ENCODE measurements at places on chromosomes 2 and 18.

- DNase-seq = no peak
These were observed 18.5 kb downstream of the PSTPIP2 start for GRCh38 chr18:46053368-46054095.

- DNase-seq = no peak
These were observed 86.5 kb downstream of the ZNF516 start for GRCh38 chr18:76408480-76409067.

- no peak for DNase-seq
These were observed 623.5 kb downstream of the DCC start for GRCh38 chr18:52963481-52963880.

DNA sequence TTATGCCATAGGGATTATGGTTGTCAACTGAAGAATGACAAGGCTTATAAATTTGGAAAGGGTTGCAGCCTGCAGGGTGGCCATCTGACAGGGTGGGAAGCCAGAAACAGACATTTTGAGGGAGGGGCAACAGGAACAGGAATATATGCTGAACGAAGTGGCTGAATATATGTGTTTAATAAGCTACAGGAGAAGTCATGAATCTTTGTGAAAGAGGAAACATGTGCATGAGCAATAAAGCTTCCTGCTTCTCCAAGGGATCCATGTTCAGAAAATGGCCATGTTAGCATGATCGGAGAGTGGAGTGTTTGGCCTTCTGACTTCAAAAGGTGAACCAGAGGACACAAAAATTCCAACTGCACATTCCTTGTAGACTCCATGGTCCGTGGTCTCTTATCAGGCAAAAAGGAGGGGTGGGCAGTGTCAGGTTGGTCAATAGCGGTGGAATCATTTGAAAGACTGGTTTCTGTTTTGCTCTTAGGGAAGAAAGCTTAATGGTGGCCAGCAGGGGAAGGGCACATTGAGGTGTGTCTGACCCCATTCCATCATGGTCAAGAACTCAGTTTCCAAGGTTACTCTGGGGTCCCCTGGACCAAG is 144.1 kb downstream of the SOCS6 start:
- DNase-seq = no peak

DNA sequence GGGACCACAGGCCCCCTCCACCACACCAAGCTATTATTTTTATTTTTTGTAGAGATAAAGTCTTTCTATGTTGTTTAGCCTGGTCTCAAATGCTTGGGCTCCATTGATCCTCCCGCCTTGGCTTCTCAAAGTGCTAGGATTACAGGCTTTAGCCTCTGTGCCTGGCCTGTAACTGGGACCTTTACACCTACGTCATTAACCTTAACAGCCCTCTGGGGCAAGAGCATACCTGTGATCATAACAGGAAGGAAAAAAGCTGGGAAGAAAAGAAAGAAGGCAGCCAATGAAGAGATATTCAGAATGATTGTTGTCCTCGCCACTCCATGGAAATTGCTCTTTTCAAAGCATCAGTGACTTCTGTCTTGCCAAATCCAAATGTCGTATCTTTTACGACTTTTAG is 338.2 kb downstream of the LRRTM1 start:
- no peak for DNase-seq

DNA sequence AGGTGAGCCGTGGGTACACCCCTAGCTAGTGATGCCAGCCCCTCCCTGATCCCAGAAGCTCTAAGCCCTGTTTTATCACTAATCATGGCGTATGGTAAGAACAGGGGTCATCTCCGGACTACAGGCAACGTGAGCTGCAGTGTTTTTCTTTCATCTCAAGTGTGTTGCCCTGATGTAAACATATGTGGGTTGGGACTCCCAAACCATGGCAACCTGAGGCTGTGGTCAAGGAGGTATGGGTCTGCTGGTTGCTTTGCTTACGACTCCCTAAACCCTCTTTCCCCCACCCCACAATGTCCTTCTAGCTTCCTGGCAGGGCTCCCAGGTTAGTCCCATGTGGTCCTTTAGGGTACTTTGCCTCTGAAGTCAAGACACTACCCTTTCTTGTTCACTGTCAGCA is 53.6 kb upstream of the AFF3 start:
- no peak for DNase-seq

GRCh38 chr2:46796843-46797625 is 118.6 kb downstream of the MCFD2 start:
- DNase-seq = no peak

GRCh38 chr2:30218814-30219213 is 12.5 kb upstream of the LBH start:
- DNase-seq = no peak

GRCh38 chr18:10045296-10045891 is 131.6 kb downstream of the VAPA start:
- no peak for DNase-seq

DNA sequence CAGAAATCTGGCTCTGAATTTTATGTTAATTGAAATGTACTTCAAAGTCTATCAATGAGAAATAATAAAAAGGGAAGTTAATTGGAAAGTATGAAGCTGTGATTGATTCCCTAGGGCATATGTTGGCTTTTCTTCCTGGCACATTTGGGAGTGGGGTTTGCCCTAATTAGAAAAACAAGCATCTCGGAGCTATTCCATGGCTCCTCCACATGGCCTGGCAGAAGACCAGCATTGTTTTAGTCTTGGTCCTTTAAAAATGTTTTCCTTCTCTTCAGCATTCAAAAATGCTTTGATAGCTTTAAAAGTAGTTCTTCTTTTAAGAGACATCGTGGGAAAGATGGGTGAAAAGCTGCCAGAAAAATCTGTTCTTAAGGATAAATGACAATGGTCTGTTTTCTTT is 445.5 kb upstream of the PKDCC start:
- no peak for DNase-seq

DNA sequence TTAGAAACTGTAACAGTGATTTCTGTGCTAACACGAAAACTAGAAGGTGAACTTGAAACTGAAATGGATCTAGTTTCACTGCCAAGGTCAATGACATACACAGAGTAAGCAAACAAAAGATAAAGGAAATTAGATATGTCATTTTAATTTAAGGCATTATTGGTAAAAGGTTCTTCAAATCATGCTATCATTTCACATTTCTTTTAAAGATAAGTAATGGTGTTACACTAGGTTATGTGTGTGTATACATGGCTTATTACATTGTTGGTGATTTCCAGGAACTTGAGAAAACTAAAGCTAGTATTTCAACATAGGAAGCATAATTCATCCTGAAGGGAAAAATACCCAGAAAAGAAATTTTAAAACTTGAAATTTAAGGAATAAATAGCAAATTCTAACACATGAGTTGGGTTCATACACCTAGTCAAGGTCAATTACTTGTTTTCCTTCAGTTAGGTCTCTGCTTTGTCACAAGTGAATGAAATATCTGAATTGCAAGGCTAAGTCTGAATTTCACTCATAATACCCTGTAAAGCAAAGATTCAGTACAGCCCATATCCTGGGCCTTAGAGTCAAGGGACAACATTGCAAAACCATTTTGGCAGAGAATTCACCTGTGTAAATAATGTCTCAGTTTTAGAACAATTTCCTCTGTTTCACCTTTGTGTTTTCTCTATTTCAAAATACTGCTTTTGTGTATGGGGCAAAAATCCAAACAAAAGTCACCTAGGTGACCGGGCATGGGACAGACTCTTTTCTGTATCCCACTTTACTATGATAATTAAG is 141.6 kb downstream of the SRBD1 start:
- no peak for DNase-seq

- DNase-seq = no peak
These were observed 422.3 kb downstream of the ZEB2 start for GRCh38 chr2:144097440-144098225.

GRCh38 chr2:226524381-226524843 is 275.2 kb downstream of the IRS1 start:
- no peak for DNase-seq

GRCh38 chr18:9233771-9234440 is 97.3 kb downstream of the ANKRD12 start:
- DNase-seq = no peak

DNA sequence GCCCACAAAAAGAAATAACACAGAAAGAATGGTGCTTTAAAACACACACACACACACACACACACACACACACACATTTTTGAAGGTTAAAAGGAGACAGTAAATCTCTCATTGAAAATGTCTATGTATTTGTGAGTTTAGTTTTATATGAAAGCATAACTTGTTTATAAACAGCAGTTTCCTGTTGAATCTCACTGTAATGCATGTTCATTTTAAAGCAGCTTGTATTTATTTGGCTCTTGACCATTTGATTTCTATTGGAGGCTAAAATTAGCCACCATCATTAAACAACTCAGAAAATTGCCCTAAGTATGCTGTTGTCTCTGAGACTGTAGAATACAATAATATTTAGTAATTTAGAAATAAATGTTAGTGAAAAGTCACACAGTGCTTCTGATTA is 95.0 kb downstream of the TMEM185B start:
- DNase-seq = no peak

GRCh38 chr18:73750052-73750451 is 397.6 kb downstream of the FBXO15 start:
- no peak for DNase-seq

DNA sequence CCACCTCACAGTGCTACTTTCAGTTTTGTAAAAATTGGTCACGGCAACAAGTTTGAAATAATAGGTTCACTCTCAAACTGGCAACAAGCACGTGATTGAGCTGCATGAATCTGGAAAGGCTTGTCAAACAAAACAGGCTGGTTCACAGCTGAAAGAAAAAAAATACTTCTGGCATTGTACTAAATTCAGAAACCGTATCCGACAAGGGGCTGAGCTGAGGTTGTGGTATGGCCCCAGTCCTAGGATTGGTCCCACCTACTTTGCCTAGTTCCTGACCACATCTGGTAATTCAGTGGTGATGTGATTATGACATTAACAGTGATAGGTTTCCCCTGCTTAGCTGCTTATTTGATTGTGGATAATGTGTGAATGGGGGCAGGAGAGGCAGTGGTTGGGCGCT is 326.5 kb upstream of the THUMPD2 start:
- DNase-seq = no peak

DNA sequence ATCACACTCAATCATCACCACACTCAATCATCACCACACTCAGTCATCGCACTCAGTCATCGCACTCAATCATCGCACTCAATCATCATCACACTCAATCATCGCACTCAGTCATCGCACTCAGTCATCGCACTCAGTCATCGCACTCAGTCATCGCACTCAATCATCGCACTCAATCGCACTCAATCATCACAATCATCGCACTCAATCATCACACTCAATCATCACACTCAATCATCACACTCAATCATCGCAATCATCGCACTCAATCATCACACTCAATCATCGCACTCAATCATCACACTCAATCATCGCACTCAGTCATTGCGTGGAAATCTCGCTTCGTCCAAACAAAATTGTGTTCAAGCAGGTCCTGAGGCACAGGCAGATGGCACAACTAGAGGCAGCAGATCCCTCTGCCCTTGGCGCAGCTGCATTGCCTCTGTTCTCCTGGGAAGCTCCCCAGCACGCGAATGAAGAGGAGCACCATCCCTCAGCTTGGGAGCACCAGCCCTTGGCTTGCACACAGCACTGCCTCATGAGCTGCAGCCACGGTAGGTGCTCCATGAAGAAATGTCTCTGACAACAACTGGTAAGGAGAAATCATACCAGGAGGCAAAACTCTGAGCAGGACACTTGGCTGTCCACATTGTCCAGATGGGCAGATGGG is 108.1 kb downstream of the EIPR1 start:
- no peak for DNase-seq

DNA sequence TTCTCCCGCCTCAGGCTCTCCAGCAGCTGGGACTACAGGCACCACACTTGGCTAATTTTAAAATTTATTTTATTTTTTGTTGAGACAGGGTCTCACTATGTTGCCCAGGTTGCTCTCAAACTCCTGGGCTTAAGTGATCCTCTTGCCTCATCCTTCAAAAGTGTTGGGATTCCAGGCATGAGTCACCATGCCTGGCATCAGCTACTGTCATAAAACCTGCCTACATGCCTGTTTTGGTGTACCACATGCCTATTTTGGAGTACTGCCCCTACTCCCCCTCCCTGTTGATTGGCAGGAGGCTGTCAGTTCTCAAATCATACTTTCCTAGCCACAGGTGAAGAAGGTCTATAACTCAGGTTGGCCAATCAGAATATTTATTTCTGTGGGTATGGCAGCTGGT is 64.0 kb downstream of the CHST9 start:
- no peak for DNase-seq

DNA sequence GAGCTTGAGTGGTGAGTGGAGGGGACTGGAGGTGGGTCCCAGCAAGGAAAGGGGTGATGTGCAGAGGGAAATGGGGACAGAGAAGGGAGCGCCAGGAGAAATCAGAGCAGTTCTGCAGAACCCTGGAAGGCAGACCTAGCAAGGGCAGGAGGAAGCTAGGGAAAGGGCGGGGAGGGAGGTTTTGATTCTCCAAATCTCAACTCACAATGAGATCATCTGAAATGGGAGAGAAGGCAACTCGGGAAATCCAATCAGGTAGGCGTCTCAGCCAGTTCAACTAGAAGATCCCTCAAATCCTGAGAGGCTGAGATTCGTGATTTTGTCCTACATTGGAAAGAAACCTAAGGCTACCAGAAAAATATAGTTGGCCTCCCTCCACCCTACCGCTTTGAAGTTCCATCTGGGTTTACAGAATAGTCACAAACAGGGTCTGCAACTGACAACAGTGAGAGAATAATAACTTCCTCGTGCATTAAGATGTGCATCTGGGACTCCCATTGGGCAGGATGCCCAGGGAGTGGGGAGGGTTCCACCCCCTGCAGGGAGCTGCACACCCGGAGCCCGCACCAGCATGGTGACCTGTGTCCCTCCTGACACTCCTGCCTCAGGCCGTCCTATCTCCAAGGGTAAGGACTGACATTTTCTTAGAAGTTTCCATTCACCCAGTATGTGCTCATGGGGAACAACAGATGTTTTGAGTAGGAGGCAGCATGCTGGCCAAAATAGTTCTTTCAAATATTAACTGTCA is 113.3 kb upstream of the ODC1 start:
- DNase-seq = no peak

- no peak for DNase-seq
These were observed 966 bp upstream of the OXER1 start for GRCh38 chr2:42764901-42765300.

DNA sequence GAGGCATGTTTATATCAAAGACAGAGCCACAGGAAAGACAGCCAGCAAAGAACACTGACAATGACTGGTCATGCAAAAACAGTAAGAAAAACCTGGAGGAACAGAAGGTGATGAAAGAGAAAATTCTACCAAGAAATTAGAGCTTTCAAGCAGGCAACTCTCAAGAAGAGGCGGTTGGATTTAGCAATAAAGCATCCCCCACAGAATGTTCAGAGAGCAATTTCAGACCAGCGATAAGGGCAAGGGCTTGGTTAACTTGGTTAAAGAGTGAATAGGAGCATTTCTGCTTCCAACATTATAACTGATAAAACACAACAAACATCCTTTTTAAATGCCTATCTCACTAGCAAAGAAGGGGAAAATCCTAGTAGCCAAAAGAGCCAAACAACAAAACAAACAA is 68.0 kb upstream of the NCKAP5 start:
- no peak for DNase-seq

Data from hematopoietic multipotent progenitor cell treated with erythropoietin and hydrocortisone succinate and interleukin-3 and kit ligand, for 15 days (in vitro differentiated cells).